Muscle of back (tissue), 13 donors: ENCODE measurements at places on chromosomes 1 and 21.

- no peak for DNase-seq
Measured at GRCh38 chr1:18946550-18947381, 9.7 kb downstream of the IFFO2 start.

DNA sequence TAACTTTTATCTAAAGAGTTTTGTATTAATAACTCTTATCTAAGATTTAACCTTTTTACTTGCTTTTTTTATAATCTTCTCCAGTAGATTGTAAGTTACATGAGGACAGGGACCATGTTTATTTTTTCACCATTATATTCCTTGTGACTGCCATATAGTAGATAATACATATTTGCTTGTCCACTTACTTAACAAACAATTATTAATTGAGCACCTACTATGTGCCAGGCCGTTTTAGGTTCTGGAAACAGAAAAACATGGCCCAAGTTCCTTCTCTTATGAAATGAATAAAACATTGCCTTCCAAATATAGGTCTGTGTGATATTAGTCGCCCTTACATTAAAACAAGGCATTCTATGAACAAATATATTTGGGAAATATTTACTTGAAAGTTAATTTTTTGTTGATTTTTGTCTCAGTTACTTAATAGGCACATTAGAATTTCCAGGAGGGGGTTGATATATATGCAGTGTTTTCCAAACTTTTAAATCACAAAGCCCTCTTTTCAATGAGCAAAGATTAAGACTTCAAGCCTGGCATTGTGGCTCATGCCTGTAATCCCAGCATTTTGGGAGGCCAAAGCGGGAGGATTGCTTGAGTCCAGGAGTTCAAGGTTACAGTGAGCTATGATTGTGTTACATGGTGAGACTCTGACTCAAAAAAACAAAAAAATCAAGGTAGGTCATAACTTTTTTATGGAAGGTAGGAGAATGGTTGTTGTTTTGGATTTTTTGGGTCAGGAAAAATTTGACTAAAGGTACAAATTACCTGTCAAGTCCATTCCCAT lies 22.7 kb downstream of the CDKN2C start:
- DNase-seq, result no peak

- peak; percentile 55 for DNase-seq
Measured at GRCh38 chr21:25039461-25040380, 567.6 kb downstream of the MRPL39 start.

DNA sequence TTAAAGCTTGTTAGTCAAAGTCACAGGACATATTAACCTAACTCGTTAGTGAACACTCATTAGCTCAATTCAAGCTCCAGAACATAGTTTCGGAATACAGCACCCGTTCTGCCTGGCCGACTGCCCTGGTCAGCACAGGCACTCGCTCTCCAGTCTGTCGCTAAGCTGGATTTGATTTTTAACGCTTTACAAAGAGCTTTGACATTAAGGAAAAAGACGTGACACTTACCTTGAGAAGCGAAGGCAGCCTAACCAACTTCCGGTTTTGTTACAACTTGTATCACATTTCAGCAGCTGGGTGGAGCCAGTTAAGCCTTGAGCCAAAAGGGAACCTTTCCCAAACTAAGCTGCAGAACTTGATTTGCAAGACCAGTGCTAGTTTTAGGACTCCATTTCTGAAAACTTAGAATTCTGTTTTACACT lies at the start of gene FRRS1:
Gene FRRS1 (minus strand): TSS at position 258 of the 423 bp plus-strand sequence. CDS start 17,867 bp downstream, outside the sequence.
- DNase-seq, result peak; percentile 86

GRCh38 chr1:53583021-53583867 lies 124.0 kb downstream of the DMRTB1 start:
- DNase-seq, result peak; percentile 38

DNA sequence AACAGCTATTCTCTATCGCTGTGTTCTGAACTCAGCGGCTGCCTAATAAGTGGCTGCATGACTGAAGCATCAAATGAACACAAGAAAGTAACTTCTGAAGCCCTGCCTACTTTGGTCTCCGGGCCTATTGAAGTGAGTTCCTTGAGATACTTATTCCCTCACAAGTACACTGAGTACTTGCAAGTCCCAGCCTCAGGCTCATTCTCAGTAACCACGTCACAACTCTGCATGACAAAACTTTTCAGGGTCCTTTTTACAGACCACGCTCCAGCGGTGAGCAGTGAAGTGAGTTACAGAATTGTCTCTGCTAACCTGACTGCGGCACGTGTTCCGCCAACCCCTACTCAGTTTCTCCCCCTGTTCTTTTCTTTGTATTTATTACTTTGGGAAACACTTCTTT lies 1342.7 kb upstream of the ADGRL4 start:
- DNase-seq, result no peak

GRCh38 chr1:201022820-201023516 lies 546 bp downstream of the KIF21B start:
- no peak for DNase-seq

DNA sequence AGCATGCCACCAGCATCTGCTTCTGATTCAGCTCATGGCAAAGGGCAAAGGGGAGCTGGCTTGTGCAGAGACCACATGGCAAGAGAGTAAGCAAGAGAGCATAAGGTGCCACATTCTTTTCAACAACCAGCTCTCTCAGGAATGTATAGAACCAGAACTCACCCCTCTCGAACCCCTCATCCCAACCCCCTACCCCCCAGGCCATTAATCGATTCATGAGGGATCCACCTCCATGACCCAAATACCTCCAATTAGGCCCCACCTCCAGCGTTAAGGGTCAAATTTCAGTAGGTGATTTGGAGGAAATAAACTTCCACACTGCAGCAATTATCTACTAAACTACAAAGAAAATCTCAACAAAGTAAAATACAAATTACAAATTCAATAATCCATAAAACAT lies 32.2 kb upstream of the LRRC7 start:
- DNase-seq, result no peak

GRCh38 chr21:34639882-34640788 lies 25.2 kb upstream of the RCAN1 start:
- no peak for DNase-seq

- DNase-seq, result no peak
Measured at GRCh38 chr1:239301251-239301650, 85.1 kb upstream of the CHRM3 start.

- no peak for DNase-seq
Measured at GRCh38 chr1:208071435-208072031, 160.6 kb upstream of the CD34 start.

GRCh38 chr1:204650911-204651570 lies 34.5 kb downstream of the LRRN2 start:
- DNase-seq, result no peak

DNA sequence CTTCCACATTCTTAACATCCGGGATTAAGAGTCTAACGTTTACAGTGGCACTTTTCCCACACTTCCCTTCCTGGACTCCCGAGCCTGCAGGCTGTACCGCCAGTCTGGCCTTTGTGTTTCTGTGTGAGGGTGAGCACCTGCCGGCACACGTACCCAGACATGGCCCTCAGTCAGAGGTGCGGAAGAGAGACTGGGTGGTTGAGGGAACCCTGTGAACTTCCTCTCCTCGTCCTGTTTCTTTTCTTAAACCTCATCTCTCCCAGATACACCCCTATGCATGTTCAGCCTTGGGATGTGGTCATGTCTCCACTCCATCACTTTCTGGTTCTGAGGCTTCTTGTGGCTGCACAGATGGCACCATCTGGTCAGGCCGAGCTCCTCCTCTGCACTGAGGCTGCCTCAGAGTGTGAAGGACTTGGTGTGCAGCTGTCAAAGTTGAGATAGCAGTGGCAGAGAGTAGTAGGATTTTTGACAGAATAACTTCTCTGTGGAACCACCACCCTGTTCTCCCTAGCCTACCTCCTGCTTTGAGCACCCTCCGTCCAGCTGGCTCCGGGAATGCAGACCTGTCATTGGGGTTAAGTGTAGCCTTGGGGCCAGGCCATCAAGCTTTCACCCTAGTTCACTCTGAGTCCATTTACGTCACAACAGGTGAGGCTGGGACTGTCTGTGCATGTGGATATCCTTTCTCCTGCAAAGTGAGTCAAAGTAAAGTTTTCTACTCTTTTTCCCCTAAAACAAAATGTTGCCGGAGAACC lies 31.4 kb downstream of the VASH2 start:
- DNase-seq, result no peak

- DNase-seq, result no peak
Measured at GRCh38 chr1:53499257-53500203, 40.3 kb downstream of the DMRTB1 start.

GRCh38 chr1:112316254-112316913 lies 79.6 kb upstream of the CTTNBP2NL start:
- DNase-seq, result no peak

GRCh38 chr1:173666646-173667045 lies 3.0 kb downstream of the ANKRD45 start:
- no peak for DNase-seq

- no peak for DNase-seq
Measured at GRCh38 chr1:206721454-206721853, 36.7 kb downstream of the MAPKAPK2 start.

GRCh38 chr1:214447557-214447871 lies 103.9 kb downstream of the PTPN14 start:
- no peak for DNase-seq

GRCh38 chr1:72324451-72324850 lies 42.1 kb upstream of the NEGR1 start:
- DNase-seq, result no peak

GRCh38 chr21:36047139-36047538 lies 13.2 kb downstream of the SETD4 start:
- DNase-seq, result no peak

- no peak for DNase-seq
Measured at GRCh38 chr1:84939151-84939550, 46.1 kb upstream of the LPAR3 start.

GRCh38 chr1:230142608-230143210 lies 75.7 kb downstream of the GALNT2 start:
- peak; percentile 87 for DNase-seq

GRCh38 chr21:32307706-32308105 lies 9.1 kb downstream of the MRAP start:
- DNase-seq, result no peak

GRCh38 chr1:31413405-31414001 lies 490 bp downstream of the SERINC2 start:
- DNase-seq, result peak; percentile 69

DNA sequence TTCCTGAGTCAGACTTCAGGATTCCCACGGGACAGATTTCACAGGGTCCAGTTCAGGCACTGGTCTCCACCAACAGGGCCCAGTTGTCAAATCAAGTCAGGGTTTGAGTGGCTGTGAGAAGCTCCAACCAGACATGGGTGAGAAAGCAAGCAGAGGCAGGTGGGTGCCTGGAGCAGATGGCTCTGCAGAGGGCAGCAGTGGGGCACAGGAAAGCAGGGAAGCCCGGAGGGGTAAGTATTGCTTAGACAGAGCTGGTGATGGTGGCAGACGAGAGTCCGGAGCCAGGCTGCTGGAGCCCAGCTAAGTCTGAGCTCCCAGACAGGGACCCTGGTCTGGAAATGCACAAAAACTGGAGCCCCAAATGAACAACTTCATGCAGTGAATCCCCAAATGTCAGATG lies 40.4 kb downstream of the RIMS3 start:
- DNase-seq, result no peak

DNA sequence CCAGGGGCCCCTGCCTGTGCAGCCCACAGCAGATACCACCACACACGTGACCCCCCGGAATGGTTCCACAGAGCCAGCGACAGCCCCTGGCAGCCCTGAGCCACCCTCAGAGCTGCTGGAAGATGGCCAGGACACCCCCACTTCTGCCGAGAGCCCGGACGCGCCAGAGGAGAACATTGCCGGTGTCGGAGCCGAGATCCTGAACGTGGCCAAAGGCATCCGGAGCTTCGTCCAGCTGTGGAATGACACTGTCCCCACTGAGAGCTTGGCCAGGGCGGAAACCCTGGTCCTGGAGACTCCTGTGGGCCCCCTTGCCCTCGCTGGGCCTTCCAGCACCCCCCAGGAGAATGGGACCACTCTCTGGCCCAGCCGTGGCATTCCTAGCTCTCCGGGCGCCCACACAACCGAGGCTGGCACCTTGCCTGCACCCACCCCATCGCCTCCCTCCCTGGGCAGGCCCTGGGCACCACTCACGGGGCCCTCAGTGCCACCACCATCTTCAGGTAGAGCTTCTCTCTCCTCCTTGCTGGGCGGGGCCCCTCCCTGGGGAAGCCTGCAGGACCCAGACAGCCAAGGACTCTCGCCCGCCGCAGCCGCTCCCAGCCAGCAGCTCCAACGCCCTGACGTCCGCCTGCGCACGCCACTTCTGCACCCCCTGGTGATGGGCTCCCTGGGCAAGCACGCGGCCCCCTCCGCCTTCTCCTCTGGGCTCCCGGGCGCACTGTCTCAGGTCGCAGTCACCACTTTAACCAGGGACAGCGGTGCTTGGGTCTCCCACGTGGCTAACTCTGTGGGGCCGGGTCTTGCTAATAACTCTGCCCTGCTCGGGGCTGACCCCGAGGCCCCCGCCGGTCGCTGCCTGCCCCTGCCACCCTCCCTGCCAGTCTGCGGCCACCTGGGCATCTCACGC lies 51.0 kb downstream of the COL18A1 start:
- DNase-seq, result no peak

GRCh38 chr1:143665606-143666005 lies 306.2 kb downstream of the FAM72C start:
- DNase-seq, result no peak

- DNase-seq, result no peak
Measured at GRCh38 chr21:34595457-34595856, 19.5 kb downstream of the RCAN1 start.

GRCh38 chr1:110069404-110070281 lies 829 bp downstream of the ALX3 start:
- no peak for DNase-seq
